ENCODE measurements at places on chromosomes 12 and 14.

DNA sequence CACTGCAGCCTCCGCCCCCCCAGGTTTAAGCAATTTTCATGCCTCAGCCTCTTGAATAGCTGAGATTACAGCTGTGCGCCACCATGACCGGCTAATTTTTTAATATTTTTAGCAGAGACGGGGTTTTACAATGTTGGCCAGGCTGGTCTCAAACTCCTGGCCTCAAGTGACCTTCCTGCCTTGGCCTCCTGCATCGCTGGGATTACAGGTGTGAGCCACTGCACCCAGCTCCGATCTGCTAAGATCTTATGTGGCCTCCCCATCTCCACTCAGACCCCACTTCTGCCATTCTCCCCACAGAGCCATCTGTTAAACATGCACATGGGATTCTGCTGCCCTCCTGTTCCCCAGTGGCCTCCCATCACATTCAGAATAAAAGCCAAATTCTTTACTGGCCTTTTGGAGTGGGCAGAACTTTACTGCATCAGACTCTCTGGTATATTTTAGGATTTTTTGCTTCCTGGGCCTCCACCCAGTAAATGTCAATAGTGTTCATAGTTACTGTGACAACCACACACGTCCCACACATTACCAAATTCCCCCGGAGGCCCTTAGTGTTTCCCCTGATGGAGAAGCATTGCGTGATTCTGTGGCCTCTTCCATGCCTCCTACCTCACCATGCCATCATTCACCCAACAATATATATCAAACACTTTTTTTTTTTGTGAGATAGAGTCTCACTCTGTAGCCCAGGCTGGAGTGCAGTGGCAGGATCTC, 96.3 kb downstream of the PTPN11 start:
- no peak for DNase-seq

DNA sequence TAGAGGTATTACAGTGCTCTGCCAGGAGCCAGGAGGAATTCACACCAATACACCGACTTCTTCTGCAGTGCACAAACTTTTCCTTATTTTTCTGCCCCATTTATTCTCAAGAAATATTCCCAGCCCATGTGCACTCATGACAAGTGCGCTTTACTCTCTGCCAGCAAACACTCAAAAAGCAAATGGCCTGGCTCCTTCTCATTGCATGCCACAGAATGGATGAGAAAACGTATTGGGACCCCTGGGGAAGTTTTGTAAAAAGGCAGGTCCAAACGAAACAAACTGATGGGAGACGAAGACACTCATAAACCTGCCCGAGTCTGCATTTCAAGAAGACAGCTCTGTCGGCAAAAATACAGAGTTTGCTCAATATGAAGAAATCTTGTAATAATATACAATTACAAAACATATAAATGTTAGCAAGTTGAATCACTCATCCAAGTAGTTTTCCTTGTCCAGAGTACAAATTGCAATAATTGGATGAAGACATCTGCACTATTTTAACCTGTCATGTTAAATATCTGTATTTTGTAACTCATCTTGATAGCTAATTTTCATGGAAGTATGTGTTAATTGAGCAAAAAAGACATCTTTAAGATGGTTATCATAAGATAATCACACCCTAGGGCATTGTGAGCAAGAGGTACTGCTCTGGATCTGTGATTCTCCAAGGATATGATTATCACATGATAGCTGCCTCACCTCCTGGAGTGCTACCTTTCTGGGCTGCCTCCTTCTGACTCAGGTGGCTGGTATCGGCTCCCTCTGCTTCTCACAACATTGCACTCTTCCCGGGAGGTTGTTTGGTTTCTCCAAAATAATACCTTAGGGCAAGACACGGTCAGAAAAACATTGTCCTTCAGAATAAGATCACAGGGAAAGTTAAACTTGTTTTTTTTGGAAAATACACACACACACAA, 260.8 kb upstream of the G2E3 start:
- no peak for DNase-seq

DNA sequence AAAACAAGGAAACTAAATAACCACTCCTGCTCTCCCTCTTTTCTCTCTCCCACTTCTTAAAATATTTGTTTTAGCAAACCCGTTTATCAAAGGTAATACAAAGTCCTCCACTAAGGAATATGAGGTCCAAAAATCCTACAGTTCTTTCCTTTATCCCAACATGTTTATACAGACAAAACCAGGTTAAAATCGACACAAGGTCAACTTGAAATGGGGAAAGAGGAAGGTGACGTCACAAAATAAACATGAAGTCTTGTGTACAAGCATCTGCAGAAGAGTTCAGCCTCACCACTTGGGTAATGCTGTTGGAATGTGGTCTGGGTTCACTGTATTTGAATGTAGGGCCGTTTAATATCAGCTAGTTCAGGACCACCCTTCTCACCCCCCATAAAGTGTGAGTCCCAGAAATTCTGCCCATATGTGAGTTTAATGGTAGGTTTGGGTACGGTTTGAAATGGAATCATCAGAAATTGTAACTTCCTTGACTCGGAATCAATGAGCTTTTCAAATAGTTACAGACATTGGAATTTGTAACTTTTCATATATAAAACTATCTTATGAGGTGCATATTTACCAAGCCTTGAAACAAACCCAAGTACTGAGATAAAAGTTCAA, 120.0 kb upstream of the SLC38A2 start:
- peak; percentile 76 for DNase-seq

GRCh38 chr14:23640524-23641141, 4.5 kb downstream of the DHRS2 start:
- DNase-seq: peak; percentile 81

DNA sequence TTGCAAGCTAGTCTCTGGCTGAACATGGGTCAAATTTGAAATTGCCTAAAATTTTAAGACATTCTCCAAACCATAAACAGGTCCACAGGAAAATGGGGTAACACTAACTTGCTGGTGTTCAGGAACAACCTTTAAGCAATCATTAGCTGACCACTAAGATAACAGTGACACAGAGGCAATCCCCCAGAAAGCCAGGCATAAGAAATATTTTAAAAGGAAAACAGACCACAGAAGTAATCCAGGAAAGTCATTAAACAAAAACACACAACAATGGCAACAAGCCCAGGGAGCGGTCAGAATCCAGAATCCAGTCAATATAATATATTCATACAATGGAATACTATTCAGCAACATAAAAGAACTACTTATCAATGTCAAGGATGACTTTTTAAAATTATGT, 59.1 kb downstream of the LRP6 start:
- DNase-seq: peak; percentile 12

GRCh38 chr14:92686411-92686899, 62.0 kb downstream of the LGMN start:
- no peak for DNase-seq

- DNase-seq: no peak
Measured at GRCh38 chr12:89517720-89518119, 6.9 kb downstream of the GALNT4 start.

DNA sequence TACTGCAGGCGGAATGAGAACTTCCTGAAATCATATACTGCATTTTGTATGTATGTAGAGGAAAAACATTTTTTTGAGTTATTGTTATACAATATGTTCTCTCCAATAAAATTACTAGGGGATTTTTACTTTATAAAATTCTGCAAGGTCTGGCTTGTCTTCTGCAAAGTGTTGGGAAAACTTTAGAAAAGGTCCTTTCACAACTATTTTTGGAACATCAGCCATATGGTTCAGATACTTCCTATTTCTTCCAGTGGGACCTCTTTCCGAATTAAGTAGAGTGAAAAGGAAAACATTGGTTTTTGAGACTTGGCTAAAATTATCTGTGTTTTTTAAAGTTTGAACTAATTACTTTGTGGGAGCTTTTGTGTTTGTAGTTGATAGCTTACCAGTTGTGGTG, 52.7 kb downstream of the DAAM1 start:
- DNase-seq: no peak

- DNase-seq: peak; percentile 47
Measured at GRCh38 chr12:11758510-11759493, 109.3 kb downstream of the ETV6 start.

GRCh38 chr12:95998611-95999286, 2.6 kb upstream of the HAL start:
- DNase-seq: peak; percentile 40

- DNase-seq: no peak
Measured at GRCh38 chr14:69937367-69938081, 58.3 kb downstream of the SMOC1 start.
